Activated T-cell treated with anti-CD3 and anti-CD28 coated beads for 1 hour (primary cell): ENCODE measurements at places on chromosomes 13 and 19.

GRCh38 chr19:53849237-53849676 is 18.4 kb upstream of the MYADM start:
- DNase-seq, result no peak

DNA sequence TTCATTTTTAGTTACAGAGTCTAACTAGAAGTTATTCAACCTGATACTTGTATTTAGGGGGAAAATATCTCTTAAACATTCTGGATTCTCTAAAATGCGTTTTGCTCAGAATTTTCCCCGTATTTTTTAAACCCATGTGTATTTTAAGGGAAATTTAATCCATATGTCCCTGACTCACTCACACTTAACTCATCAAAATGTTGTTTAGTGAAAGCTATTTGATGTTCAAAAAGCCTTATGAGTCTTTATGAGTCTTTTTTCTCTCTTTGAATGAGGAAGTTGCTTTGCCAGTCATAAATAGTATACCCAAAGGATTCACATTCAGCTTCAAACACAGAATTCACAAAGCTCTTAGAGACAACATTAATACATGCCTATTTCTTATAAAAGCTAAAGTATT is 16.4 kb downstream of the MAB21L1 start:
- no peak for DNase-seq

GRCh38 chr13:79423801-79424642 is 18.0 kb upstream of the RBM26 start:
- no peak for DNase-seq

GRCh38 chr13:29847501-29847983 is 2.9 kb downstream of the UBL3 start:
- no peak for DNase-seq

DNA sequence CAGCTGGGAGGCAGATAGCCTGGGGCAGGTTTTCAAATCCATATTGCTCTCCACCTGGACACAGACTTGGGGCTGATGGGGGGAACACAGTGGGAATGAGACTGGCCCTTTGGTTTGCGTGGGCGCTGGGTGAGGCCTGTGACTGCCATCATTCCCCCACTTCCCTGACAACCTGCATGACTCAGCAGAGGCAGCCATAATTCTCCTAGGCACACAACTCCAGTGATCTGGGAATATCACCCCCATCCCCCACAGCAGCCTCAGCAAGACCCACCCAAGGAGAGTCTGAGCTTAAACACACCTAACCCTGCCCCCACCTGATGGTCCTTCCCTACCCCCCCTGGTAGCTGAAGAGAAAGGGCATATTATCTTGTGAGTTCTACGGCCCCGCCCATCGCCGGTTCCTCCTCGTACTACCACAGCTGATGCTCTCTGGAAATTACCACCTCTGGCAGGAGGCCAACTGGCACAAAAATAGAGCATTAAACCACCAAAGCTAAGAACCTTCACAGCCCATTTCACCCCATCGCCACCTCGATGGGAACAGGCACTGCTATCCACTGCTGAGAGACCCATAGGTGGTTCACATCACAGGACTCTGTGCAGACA is 71.0 kb downstream of the RNF17 start:
- no peak for DNase-seq

- DNase-seq, result no peak
Observed at GRCh38 chr13:103009051-103009840, 57.0 kb downstream of the SLC10A2 start.

- no peak for DNase-seq
Observed at GRCh38 chr13:32019612-32020233, 11.9 kb upstream of the FRY start.

GRCh38 chr13:78607409-78608251 is 4.3 kb upstream of the POU4F1 start:
- DNase-seq, result no peak

GRCh38 chr19:1017115-1017905 is 3.6 kb downstream of the TMEM259 start:
- DNase-seq, result no peak
